ENCODE measurements at places on chromosomes 3 and 15.

DNA sequence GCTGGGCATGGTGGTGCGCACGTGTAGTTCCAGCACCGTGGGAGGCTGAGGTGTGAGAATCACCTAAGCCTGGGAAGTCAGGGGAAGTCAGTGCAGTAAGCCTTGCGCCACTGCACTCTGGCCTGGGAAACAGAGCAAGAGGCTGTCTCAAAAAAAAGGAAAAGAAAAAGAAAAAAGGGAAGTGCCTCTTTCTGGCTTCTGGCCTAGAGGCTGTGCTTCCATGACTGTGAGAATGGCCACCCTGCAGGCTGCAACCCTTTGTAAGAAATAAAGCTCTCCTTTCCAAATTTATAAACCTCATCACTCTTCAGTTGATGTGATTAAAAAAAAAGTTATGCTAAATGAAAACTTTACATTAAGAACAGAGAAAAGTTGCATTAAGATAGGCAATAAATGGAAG, 774.3 kb downstream of the TUSC7 start:
- no peak for DNase-seq

GRCh38 chr3:128820252-128820839, 59.1 kb upstream of the ACAD9 start:
- no peak for DNase-seq

DNA sequence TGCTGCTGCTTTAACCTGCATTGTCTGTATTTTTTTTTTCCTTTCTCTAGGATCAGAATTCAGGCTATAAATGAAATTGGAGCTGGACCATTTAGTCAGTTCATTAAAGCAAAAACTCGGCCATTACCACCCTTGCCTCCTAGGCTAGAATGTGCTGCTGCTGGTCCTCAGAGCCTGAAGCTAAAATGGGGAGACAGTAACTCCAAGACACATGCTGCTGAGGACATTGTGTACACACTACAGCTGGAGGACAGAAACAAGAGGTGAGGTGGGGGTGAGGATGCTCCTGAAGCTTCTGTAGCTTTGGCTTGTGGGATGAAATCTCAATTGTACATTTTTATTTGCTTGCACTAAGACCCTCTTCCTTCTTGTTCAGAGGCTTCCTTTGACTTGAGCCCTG, 85.7 kb downstream of the GHSR start:
- no peak for DNase-seq

- no peak for DNase-seq
Observed at GRCh38 chr3:36814776-36815175, 50.4 kb upstream of the DCLK3 start.

GRCh38 chr3:103295974-103296570, 861.3 kb downstream of the ZPLD1 start:
- no peak for DNase-seq

GRCh38 chr3:63961891-63962290, 49.7 kb upstream of the SCAANT1 start:
- no peak for DNase-seq

DNA sequence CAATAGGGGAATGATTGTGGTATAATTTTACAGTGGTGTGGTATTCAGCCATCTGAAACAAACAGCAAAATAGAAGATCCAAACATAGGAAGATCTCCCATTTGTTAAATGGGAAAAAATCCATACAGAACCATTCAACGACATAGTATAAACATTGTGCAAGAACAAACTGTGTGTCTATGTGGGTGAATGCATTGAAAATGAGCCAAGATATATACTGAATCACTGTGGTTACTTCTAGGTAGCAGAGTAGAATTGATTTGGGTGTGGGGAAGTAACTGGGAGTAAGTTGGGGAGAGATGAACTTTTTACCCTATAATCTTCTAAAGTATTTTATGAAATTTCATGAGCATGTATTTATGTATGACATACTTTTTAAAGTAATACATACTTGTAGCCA, 123.1 kb upstream of the UMPS start:
- DNase-seq: no peak

GRCh38 chr15:32893421-32893820, 175.6 kb downstream of the GREM1 start:
- DNase-seq: no peak

- DNase-seq: no peak
Observed at GRCh38 chr3:166663194-166663593, 716.9 kb downstream of the ZBBX start.

- DNase-seq: no peak
Observed at GRCh38 chr15:31403096-31403495, 76.5 kb downstream of the KLF13 start.

- no peak for DNase-seq
Observed at GRCh38 chr3:9600597-9600996, 47.0 kb upstream of the LHFPL4 start.

GRCh38 chr15:74531144-74531811, 9.7 kb upstream of the ARID3B start:
- no peak for DNase-seq

- no peak for DNase-seq
Observed at GRCh38 chr3:110608566-110608965, 463.1 kb upstream of the NECTIN3 start.

DNA sequence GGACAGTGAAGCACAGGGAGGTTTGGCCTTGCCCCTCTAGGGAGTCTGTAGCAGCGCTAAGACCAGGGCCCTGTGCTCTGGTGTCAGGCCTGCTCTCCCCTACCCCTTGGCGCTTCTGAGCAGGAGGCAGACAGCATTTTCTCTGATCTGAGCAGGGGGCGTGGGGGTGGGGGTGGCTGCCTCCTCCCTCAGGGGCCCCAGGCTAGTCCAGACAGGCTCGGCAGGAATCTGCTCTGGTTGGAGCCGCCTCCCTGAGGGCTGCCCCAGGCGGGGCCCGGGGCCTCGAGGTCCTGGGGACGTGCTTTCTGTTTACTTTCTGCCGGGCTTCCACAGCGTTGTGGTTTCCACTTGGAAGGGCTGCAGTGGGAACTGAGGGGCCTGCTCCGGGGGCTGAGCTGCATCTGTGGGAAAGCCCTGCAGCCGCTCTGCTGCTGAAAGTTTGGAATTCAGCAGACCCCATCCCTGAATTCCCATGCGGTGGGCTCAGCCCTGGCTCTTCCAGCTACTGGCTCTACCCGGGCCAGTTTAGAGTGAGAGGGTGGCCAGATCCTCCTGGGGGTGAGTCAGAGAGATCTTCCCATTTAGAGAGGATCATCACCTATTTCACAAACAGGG, 105.4 kb downstream of the LINGO1 start:
- DNase-seq: no peak

DNA sequence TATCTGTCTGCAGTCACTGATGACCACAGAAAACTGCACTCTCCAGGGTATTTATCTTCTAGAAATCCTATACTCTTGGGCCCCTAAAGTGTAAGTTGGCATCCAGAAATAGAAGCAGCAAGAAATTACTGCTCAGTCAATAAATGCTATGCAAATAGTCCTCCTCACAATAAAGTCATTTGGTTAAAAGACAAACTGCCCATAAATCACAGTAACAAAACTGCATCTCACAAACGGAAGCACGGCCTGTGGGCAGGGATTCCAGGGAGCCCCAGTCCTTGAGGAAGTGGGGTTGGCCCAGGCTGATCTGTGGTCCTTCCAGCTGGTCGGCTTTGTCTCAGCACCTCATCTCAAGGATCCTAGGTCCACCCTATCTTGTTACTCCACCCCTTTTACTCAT, 29.7 kb upstream of the SPATA12 start:
- DNase-seq: no peak

DNA sequence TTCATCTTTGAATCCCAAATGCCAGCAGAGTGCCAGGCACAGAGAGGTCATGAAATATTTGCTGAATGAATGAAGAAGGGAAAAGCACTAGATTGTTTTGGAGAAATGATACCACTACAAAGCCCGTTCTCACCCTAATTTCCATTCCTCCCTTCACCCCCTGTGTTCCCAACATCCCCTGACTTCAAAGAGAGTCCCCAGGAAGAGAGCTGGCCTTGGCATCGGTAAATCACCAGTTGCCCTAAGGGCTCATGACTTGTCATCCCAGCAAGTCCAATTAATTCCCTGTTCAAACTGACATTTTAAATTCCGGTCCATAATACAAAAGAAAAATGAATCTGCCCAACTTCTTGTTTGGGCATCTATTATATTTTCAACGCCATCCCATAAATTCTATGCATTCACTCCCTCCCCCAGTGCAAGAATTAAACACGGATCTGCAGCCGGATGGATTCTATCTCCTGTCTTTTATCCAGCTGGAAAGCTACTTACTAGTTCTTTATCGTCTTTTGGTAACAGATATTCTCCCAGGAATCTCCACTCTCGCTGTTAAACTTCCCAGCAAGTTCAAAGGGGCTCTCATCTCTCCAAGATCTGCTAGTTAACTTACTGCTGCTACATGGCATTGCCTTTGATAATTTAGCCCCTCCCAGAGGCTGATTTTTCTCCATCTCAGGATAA, 63.9 kb upstream of the TSC22D2 start:
- no peak for DNase-seq
